ENCODE measurements at places on chromosomes 4 and X.

- DNase-seq: no peak
These were observed 1.2 kb downstream of the TLR6 start for GRCh38 chr4:38855466-38855865.

DNA sequence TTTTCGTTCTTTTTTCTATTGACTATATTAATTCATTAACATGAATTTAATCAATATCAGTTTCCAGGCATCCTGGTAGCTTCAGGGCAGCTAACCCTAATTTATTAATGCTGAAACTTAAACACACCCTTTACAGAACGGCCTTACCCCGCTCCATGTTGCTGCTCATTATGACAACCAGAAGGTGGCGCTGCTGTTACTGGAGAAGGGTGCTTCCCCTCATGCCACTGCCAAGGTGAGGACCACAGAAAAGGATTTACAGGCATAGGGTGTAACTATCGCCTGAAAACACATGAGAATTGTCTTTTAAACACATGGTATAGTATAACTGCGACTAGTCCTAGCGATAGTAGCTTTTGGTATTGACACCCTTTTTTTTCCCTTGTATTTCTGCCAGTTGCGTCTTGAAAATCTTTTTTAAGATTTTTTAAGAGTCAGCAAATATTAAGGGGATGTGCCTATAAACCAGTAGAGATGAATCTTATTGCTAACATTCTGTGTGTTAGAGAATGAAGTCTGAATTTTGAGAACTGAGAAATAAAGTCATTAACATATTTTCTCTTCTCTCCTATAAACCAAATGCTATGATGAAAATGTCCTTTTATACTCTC is 229.0 kb downstream of the ANK2 start:
- peak; percentile 47 for DNase-seq

DNA sequence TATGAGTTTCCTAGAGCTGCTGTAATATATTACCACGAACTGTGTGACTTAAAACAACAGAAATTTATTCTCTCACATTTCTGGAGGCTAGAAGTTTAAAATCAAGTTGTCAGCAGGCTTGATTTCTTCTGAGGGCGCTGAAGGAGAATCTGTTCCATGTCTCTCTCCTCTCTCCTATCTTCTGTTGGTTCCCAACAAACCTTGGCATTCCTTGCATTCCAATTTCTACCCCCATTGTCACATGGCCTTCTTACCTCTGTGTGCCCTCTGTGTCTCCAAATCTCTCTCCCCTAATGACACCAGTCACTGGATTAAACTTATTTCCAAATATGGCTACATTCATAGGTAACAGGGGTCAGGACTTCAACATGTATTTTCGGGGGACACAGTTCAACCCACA is 672.7 kb downstream of the RPA4 start:
- DNase-seq: no peak

DNA sequence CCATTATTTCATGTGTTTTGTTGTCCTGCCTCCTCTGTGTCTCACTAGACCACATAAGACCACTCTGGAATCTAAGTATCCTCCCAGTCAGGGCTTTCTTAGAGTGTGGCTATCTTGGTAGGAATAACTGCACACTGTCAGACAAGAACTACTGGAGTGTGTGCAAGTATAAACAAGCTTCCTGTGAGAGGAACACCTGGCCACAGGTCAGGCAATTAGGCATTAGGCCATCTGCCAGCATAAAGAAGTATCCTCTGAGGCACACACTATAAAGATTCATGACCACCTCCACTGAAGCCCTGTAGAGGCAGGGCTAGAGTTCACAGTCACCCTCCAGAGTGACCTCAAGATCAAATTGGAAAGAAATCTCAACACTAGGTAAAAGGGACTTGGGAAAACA is 507.0 kb upstream of the PABPC4L start:
- DNase-seq: no peak

GRCh38 chr4:7094916-7095315 is 27.1 kb upstream of the GRPEL1 start:
- DNase-seq: no peak

DNA sequence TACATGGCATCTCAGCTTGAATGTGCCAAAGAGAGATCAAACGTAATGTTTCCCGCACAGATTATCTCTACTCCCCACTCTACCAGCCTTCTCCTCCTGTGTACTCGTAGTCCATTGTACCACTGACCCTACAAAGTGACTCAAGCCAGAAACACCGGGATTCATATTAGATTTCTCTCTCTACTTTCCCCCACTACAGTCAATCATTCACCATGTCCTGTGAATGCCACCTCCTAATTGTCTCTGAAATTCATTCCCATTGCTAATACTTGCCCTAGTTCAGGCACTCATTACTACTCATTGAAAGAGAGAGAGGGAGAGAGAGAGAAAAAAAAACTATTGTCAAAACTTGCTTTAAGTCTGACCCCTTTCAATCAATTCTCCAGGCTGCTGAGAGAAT is 78.2 kb upstream of the LHFPL1 start:
- no peak for DNase-seq

GRCh38 chr4:159767406-159767805 is 664.5 kb downstream of the RAPGEF2 start:
- DNase-seq: no peak

- no peak for DNase-seq
These were observed 1509.6 kb downstream of the ADGRL3 start for GRCh38 chr4:62709618-62710252.

DNA sequence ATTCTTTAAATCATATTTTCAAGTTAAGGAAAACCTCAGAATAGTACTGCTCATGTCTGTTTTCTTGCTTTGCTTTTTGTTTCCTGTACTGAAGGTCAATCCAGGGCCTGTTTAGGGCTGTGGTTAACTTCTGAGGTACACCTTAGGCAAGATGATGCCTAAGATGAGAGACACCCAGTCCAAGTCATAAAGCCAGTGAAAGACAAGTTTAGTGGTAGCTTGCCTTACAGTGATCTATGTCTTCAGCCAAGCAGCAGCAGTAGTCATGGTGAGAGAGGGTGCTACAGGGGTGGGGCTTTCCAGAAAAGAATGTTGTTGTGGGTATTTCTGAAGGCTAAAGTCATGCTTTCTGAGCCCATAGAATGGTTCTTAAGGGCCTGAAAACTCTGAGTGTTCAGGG is 173.7 kb downstream of the VSIG4 start:
- DNase-seq: no peak

DNA sequence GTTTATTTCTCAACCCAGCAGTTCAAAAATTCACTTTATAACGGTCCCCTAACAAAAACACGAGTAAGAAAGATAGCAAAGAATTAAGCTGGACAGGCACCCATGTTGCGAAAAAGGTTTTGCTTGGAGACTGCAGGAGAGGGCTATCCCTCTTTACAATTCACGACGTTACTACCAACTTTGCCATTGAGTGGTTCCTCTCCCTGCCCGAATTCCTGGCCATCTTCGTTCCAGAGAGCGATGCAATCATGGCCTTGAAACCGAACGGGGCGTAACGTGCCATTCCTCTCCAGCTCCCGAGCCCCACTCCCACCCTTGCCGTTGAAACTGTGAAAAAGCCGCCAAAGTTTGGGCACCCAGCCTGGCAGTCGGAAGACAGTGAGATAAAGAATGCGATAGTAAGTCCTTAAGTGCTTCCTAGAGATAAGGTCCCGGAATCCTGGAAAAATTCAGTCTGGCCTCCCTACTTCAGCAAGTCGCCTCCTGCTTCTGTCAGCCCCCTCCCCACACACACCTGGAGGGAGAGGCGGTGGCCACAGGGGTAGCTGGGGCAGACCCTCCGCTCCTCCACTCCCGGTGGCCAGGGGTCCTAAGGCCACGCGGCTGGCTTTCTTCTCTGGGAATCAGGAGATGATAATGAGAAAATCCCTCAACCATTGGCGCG is 65.2 kb downstream of the FBXO8 start:
- no peak for DNase-seq

GRCh38 chr4:119034276-119035008 is 101.2 kb upstream of the MYOZ2 start:
- no peak for DNase-seq

GRCh38 chr4:127311924-127312323 is 320.8 kb upstream of the INTU start:
- DNase-seq: no peak

DNA sequence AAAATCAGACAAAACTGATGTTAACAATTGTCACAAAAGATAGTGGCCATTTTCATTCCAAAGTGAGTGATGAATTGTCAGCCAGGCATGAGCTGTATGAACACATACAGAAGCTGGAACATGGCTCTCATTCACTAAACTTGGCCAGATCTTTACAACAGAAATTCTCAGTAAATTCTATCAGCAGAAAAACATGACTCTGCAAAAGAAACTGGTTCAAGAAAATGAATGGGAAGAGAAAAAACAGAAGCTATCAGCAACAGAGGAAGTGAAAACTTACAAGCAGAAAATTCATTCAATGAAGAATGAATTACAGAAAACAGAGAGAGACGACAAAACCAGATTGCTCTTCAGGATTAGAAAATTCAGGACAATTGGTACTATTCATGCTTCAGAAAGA is 249.6 kb downstream of the COL25A1 start:
- DNase-seq: no peak

DNA sequence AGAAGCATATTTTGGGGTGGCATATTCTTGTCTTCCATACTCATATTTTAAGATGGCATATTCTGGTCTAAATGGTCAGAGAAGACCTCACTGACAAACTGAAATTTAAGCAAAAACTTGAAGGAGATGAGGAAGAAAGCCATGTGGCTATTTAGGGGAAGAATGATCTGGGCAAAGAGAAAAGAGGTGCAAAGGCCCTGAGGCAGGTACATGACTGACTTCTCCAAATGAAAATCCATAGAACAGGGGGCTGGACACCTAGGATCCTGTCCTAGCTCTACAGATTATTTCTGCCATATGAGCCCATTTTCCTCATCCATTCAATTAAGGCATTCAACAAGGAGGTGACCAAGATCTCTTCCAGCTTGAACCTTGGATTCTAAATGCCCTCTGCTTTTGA is 105.6 kb downstream of the IRF2 start:
- no peak for DNase-seq

DNA sequence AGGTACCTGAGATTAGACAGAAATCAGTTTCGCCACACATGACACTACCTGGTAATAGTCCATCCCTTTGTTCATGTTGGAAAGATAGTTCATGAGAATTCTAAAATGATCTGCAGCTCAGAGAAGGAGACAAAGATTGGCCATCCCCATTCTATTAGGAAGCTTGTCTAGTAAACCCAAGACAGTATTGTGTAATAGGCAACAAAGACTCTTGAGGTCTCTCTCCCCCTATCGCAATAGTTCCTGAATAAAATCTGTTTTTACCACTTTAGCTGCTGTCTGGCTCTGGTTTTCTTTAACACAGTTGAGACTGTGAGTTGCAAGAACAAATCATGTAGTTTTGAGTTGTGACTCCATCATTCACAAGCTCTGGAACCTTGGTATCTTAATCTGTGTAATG is 14.8 kb upstream of the BBS7 start:
- no peak for DNase-seq

DNA sequence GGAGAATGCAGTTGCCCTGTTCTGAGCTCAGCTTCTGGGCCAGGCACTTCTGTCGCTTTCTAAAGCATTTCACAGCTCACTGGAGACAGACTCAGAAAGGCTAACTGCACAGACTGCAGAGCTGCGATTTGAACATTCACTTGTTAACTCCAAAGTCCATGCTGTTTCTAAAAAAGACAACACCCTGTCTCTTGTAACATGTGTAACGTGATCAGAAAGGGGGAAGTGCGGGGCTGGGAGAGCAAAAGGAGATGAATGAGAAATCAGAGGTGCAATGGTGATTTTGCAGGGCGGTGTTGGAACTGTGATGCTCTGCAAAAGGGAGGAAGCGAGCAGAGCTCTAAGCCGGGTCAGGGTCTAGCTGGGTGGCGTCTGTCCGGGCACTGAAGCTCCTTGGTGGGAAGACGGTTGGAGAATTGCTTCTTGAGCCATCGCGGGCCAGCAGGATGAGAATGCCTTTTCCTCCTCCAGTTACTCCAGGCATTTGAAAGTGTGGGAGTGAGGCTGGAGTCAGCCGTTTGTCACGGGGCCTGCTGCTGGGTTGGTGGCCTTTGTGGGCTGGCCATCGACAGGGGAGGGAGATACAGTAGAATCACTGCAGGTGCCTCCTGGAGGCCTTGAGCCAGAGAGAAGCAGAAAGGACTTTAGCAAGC is 20.3 kb downstream of the TBC1D14 start:
- DNase-seq: no peak

DNA sequence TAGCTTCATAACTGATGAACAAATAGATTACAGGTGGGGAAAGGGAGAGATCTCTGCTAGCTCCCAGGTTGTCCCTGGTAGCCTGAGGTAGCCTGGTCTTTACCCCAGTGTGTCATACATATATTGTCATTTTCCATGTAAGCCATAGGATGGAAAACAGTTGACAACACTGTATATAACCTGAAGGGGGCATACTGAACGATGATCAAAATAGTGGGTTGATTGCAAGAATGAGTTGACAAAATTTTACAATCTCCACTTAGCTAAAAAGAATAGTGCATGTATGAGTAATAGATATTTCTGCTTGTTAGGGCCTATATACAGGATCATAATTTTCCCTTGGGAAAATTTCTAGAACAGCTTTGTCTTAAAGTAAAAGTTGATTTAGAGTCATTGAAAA is 304.1 kb upstream of the HAND2 start:
- DNase-seq: no peak

- no peak for DNase-seq
These were observed 75.6 kb upstream of the AGA start for GRCh38 chr4:177517862-177518261.

GRCh38 chr4:31645236-31645635 is 925.1 kb downstream of the PCDH7 start:
- DNase-seq: no peak

- no peak for DNase-seq
These were observed 1.4 kb upstream of the MAGED1 start for GRCh38 chrX:51891821-51892551.

GRCh38 chrX:149248073-149248625 is 257.0 kb downstream of the IDS start:
- no peak for DNase-seq

GRCh38 chr4:113952452-113953029 is 26.9 kb downstream of the ARSJ start:
- DNase-seq: no peak

DNA sequence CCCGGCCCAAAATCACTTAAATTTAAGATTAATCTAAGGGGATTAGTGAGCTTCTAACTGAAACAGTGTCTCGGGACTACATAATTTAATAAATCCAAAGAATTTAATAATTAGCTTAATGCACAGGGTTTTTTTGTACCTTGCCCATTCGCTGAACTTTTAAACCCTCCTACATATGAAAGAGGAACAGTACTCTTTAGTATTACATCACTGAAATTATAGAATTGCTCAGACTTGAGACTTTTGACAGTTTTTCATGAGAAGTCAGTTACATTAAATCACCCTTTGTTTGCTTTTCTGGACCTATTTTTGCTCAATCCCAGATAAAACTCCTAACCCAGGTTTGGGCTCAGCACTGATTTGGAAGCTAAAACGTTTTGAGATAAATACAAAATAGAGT is 2.4 kb upstream of the TADA2B start:
- DNase-seq: no peak

DNA sequence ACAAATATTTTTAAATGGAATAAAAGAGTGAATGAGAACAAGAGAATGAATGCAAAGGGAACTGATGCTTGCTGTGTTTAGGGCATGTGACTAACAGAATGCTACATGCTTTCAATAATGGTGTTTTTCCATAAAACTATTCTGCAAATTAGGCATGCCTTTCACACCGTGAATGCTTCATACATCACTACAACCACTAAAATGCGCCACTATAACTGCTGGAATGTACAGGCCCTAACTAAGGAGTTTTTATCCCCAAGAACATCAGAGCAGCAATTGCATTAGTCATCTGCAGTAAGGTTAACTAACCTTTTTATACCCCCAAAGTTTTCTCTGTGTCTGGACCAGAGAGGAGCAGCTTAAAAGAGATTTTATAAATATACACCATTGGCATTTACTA is 190.4 kb downstream of the ARAP2 start:
- no peak for DNase-seq

- peak; percentile 2 for DNase-seq
These were observed 97.7 kb upstream of the PTPN13 start for GRCh38 chr4:86496094-86497080.
